ENCODE measurements at places on chromosomes 5 and 9.

DNA sequence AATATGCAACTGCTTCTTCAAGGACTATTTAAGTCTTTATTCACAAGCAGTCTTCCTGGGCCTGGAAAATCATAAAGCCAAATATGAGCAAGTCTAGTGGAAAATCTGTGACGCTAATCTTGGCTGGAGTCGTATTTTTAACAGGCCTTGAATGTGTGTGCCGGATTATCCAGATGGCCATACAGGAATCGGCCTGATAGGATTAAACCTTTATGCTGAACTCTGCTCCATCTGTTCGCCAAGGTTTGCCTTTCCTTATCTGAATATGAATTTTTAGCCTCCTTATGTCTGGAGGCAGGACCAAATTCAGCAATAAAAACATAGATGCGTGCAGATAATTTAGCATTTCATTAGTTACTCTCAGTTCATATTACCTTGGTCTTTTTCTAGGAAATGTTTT, 294.5 kb downstream of the EBF1 start:
- DNase-seq = no peak

DNA sequence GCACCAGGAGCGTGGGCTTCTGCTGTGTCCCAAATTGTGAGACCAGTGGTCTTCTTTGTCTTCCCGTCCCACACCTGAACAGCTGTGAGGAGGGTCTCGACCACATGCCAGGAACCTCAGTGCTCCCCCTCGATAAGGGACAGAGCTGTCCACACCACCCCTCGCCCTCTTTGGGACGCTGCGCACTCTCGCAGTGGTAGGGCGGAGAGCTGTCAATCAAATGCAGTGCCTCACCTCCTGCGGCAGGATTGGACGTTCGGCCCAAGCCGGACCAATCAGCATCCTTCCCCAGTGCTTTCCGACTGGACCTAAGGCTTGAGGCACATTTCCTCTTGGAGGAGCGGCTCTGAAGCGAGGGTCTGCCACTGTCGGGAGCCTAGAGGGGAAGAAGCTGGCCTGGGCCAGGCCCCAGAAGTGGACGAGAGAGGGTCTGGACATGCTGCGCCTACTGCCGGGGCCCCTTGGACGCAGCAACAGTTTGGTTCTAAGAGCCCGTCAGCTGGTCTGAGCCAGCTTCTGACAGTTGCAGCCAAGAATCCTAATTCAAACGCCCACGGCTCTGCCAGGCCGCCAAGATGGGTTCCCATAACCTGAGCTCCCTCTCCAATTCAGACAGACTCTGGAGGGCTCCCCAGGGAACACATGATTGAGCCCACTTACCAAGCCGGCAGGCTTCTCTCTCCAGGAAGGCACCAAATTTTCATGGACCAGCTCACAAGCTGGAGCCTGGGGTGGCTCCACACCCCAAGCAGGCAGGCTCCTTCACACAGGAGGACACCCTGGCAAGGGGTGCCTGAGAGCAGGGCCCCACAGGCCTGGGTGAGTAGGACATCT, 28.1 kb upstream of the ADAMTS2 start:
- DNase-seq = no peak

DNA sequence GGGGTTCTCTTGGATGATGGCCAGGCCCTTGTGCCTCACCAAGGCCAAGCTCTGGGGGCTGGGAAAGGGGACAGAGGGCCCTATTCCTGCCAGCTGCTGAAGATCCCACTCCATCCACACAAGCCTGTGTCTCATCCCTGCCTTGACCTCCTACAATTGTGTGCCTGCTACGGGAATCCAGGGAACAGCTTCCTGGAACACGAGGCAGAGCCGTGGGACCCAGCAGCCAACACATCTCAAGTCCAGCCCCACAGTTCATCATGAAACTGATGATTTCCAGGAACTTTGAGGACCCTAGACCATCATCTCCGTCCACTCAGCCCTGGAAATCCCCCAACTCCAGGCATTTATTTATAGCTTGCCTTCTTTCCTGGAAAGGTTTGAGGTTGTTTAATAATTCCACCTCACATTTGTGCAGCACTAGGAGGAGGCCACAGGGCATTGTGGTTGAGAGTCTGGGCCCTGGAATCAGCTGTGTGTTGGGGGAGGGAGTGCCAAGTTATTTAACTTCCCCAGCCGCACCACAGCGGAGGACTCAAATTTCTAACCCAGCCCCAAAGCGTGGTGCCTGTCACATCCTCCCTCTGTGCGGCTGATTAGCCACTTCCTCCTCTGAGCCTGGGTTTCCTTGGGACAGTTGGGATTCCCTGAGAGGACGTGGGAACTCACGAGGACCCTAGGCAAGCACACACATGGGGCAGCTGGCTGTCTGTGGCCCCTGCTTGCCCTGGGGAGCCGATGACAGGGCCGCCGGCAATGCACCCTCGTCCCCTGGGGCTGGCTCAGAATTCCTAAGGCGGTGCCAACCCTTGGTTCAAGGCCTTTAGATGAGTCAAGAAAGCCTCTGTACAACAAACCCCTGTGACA, 58.2 kb upstream of the GGTA1 start:
- peak; percentile 91 for DNase-seq

DNA sequence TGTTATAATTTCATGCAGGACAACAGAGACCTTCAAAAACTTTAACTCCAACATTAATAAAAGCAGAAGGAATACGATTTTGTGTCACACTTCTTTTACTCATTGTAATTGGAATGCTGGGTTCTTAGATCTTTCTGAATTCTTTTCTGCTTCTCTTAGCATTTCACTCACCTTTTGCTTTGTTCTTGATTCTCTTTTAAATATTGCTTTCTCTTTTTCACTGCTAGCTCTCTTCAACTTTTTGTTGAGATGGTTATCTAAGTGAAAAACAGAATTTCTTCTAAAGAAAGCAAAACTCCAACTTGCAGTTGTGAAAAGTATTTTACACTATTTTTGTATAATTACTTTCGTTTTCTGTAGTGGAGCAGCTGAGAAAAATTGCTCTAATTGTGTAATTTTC, 212.6 kb upstream of the KIF2A start:
- no peak for DNase-seq

- no peak for DNase-seq
Observed at GRCh38 chr5:14873093-14873492, 1.5 kb upstream of the ANKH start.

GRCh38 chr5:88722546-88723073, 160.4 kb downstream of the MEF2C start:
- no peak for DNase-seq

DNA sequence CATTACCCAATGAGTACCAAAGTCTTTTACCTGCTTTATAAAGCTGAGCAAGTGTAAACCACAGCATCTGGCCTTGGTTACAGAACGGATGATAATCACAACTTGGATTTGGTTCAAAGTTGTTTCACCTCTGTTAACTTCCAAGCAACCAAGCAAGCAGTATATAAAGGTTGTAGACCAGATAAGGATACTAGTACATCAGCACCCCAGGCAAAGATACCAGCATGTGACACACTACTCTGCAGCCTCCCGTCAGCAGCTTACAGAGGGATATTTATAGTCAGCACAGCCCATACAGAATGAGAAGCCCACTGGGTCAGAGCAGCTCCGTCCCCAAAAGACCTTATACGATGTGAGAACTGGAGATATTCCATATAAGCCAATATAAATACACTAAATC, 193.3 kb downstream of the SMARCA2 start:
- no peak for DNase-seq

GRCh38 chr9:4832786-4833579, 40.2 kb downstream of the RCL1 start:
- DNase-seq = peak; percentile 85

- DNase-seq = peak; percentile 96
Observed at GRCh38 chr9:89179895-89180734, 1.5 kb upstream of the SHC3 start.

GRCh38 chr5:314676-315487, 6.6 kb upstream of the AHRR start:
- DNase-seq = no peak

DNA sequence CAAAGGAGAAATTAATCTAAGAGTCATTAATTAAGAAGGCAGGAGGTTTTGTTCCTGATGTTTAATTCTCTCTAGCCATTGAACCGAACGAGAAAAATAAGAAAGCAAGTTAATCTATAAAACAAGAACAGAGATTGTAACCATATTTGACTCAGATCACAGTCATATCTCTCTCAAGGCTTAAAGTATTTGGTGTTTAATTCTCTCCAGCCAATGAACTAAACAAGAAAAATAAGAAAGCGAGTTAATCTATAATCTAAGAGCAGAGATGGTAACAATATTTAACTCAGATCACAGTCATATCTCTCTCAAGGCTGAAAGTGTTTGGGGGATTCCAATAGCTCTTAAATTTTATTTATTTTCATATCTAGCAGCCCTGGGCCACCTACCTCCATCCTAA, 74.4 kb upstream of the SHISAL2B start:
- DNase-seq = no peak

- no peak for DNase-seq
Observed at GRCh38 chr9:117266855-117267497, 147.9 kb downstream of the ASTN2 start.

DNA sequence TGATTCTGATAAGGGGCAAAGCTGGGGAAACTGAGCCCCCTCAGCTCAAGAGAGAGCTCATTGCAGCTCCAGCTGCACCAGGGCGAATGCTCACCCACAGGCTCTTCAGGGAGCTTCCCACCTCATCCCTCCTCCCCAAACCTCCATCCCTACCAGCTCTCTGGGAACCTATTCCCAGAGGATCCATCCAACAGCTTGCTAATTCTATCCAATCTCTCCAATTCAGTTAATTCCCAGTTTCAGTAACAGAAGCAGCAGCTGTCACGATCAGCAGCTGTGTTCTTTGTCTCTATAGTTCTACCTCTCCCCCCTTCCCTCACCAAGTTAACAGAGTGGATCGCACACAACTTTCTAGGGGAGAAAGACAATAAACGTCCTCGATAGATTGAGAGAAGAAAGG, 135.5 kb upstream of the EFNA5 start:
- DNase-seq = no peak

- DNase-seq = no peak
Observed at GRCh38 chr5:125470280-125470902, 724.0 kb upstream of the ZNF608 start.

DNA sequence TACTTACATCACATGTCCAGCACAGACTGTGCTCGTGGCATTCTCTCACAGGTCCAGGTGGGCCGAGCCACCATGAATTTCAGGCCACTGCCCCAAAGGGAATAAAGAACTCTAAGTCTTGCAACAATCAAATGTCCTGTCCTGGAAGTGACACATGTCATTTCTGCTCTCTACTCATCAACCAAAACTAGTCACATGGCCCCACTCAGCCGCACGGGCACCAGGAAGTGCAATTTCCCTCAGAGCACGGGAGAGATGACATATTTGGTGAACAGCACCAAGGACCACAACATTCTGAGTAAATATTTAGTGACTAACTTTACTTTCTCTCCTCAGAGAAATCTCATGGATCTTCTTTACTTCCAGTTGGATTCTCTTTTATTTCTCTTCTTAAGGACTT, 131.1 kb upstream of the TUT7 start:
- peak; percentile 12 for DNase-seq

DNA sequence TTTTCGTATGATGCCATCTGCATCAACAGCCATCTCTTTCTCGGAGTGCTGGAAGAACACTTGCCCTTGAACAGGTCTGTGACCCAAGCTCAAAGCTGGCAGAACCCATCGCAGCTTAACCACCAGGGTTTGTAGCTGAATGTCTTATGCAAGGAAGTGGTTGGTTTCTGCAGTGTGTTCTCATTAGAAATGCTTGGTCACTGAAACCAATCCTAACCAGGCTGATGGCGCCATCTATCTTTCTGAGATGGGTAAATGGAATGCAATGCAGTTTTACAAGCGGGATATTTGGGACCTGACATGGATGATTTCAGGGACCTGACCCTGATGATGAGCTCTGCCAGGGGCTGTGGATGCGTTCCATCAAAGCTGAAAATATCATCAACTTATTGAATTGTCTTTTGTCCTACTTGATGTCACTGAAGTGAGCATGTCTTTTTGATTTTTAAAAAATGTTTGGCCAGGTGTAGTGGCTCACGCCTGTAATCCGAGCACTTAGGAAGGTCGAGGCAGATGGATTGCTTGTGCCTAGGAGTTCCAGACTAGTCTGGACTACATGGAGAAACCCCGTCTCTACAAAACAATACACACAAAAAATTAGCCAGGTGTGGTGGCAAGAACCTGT, 28.7 kb downstream of the DMRT3 start:
- DNase-seq = peak; percentile 72

GRCh38 chr9:109331353-109331752, 10.5 kb upstream of the EPB41L4B start:
- no peak for DNase-seq

DNA sequence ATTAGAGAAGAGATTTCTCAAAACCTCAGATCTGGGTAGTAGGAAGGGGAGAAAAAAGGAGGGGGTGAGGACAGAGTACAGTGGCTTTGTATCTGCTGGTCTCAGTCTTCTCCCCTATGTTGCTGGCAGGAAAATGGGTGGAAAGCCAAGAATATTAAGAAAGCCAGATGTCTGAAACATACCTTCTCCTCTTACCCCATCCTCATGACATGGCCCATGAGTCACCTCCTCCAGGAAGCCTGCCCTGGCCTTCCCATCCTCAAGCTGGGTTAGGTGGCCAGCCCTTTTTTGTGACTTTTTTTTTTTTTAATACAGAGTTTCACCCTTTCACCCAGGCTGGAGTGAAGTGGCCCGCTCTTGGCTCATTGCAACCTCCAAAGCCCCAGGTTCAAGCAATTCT, 61.8 kb downstream of the ABCA1 start:
- DNase-seq = no peak

DNA sequence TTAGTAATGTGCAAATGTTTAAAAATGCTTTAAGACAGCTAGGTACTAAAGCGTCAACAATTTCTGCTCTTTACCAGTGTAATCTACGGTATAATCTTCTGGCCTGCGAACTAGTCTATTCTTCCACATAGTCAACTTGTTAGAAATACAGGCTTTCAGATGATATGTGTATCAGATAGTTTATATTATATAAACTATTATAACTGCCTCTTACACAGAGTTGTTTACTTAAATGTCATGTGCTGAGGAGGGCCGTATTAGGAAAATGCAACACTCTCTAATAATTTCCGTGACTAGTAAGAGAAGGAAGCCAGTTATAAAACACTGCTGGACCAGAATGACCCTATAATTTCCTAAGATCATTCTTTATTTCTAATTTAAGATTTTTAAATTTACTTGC, 63.6 kb downstream of the WDR41 start:
- DNase-seq = no peak

- no peak for DNase-seq
Observed at GRCh38 chr5:108367679-108368334, 14.1 kb downstream of the FBXL17 start.

DNA sequence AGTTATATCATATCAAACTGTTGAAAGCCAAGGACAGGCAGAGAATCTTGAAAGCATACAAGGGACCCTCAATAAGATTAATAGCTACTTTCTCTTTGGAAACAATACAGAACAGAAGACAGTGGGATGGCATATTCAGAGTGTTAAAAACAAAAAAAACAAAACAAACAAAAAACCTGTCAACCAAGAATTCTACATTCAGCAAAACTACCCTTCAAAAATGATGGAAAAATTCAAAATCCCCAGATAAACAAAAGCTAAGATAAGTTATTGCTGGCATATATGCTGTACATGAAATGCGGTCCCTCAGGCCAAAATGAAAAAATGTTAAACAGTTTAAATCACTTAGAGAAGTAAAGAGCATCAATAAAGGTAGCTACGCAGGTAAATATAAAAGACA, 425.1 kb downstream of the ACTL7B start:
- DNase-seq = no peak

- no peak for DNase-seq
Observed at GRCh38 chr5:119016125-119016774, 27.9 kb upstream of the DTWD2 start.
